ENCODE measurements at places on chromosomes 2 and 18.

DNA sequence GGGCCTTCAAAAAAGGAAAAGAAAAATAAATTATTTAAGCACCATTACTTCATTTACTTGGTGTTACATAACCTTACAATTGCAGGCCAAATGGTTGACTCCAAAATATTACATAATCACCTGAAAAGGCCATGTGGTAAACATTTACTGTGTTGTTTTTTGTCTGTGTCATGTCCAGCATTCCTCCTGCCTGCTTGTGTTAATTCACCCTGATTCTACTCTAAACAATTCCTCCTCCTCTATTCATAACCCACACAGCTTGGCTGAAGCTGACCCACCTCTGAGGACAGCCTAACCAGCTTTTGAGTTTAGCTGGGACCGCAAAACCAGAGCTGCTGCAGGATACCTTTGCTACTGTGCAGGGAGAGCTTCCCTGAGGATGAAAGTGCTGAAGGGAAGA lies 35.4 kb downstream of the TMX3 start:
- no peak for DNase-seq

GRCh38 chr18:51765606-51766360 lies 568.3 kb upstream of the MEX3C start:
- DNase-seq: no peak

DNA sequence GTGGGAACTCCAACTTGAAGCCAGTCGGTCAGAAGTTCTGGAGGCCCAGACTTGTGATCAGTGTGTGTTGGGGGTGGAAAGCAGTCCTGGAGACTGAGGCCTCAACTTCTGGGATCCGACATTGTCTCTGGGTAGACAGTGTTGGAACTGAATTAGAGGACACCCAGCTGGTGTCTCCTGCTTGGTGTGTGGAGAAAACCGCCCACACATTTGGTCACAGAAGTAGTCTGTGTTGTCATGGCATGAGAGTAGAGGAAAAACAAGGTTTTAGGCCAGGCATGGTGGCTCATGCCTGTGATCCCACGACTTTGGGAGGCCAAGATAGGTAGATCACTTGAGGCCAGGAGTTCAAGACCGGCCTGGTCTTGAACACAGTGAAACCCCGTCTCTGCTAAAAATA lies 51.5 kb downstream of the PUM2 start:
- no peak for DNase-seq

GRCh38 chr2:63424329-63425078 lies 163.8 kb downstream of the WDPCP start:
- DNase-seq: no peak

DNA sequence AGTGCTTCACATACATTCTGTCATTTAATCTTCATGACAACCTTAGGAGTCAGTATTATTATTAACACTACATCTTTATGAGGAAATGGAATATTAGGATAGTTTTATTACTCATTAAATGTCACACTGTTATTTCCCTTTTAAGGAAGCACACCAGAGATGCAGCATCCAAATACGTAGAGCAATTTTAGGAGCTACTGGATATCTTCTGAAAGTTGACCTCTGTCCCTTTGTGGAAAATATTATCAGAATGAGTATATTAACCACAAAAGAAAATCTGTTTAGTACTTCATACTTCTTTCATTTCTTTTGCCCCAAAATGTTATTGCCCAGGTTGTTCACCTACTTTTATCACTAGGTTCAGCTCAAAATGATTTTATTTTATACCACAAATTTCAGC lies 72.9 kb upstream of the APCDD1 start:
- no peak for DNase-seq

GRCh38 chr2:175282886-175283285 lies 101.4 kb upstream of the ATP5MC3 start:
- no peak for DNase-seq

DNA sequence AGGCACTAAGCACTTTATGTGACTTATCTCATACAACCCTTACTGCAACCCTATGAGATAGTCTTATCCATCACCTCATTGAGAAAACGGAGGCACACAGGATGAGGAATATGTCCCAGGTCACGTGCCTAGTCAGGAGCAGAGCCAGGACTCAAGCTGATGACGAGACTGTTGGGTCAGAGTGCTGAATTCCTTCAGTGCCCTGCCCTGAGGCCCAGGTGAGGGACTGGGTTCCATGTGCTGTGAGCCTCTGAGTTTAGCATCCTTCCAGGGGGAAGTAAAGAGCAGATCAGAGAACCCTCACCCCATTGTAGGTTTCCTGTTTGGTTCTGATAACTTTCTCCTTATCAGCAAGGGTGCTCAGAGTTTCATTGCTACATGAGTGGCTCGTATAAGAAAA lies 11.7 kb upstream of the EDAR start:
- no peak for DNase-seq

- DNase-seq: no peak
Observed at GRCh38 chr2:71778936-71779773, 325.8 kb downstream of the DYSF start.

DNA sequence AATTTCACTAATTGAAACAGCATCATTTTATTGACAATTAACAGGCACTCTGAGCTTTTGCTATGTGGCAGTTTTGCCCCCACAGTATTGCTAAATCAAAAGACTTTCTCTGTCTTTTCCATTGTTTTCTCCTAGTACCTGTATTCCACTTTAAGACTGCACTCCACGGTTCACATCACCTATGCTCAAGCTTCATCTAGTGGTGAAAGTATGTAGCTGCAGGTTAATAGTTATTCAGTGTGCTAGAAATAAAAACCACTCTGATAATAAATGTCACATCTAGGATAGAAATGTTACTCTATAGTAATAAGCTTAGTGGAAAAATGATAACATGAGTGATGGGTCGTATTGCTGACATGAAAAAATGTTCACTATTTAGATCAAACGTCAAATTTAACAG lies 24.6 kb downstream of the ARL6IP6 start:
- no peak for DNase-seq

DNA sequence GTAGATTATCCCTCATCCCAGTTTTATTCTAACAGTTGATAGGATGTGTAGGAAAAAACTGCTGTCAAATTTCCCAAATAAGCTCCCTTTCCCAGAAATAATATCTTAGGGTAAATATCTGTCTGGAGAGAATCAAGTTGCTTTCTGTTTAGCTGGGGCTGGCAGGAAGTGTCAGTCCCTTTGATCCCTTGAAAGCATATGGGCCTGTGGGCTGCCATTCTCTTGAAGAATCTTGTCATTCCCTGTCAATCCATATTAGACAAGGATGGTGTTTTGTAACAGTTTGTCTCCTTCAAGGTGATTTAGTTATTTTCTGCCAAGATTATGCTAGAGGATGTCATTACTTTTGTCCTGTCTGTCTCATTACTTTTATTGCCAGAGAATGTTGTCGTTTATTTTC lies 37.1 kb upstream of the UBE2E3 start:
- DNase-seq: no peak

DNA sequence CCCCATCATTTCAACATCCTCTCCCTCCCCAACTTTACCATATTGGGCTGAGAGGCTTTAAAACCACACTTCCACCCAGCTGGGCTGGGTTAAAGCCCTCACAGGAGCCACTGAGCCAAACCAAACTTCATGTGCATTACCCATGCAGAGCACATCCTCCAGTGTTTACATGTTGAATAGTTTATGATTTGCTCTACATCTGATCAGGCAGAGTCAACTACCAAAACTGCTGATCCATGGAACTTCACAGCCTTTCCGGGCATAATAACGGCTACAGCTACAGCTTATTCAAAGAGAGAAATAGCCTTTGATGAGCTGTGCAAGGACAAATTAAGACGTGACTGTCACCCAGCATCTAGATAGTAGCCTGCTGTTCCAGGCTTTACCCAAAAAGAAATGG lies 39.0 kb downstream of the MAIP1 start:
- DNase-seq: no peak

All from stimulated activated CD4-positive, alpha-beta T cell treated with anti-CD3 and anti-CD28 coated beads, Interleukin-1b, Interleukin-23, amount 100 ng/mL, for 1 hour (primary cell).